Thymus (tissue), 14 donors: ENCODE measurements at places on chromosomes 5 and 9.

DNA sequence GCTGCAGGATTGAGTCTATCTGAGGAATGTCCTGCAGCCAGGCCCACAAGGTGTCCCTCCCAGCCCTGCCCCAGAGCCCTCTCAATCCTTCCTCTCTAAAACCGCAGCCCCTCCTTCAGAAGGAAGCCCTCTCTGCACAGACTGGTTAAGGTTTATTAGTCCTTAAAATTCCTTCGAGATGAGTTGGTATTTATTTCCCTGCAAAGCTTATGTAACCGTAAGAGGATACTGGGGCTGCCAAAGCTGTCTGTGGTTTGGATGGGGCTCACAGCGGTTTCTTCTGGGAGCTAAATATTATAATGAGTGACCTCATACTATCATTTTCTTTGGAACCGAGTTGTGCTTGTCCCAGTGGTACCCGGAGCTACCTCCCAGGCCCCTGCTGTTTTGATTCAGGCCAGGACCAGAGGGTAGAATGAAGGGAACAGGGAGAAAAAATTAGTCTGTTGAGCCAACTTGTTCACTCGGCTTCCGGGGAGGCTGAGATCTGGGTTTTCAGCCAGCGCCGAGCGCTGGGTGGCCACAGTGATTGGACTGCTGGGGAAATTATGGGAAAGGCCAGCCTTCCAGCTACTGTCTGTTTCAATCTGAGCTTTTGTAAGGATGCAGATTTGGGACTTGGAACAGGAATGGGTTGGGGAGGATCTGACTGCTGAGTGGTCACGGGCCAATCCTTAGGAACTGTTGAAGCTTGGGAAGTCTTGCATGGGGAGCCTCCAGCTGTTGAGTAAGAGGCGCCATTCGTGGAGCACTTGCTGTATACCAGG lies 107.5 kb downstream of the NDFIP1 start:
- DNase-seq = no peak

DNA sequence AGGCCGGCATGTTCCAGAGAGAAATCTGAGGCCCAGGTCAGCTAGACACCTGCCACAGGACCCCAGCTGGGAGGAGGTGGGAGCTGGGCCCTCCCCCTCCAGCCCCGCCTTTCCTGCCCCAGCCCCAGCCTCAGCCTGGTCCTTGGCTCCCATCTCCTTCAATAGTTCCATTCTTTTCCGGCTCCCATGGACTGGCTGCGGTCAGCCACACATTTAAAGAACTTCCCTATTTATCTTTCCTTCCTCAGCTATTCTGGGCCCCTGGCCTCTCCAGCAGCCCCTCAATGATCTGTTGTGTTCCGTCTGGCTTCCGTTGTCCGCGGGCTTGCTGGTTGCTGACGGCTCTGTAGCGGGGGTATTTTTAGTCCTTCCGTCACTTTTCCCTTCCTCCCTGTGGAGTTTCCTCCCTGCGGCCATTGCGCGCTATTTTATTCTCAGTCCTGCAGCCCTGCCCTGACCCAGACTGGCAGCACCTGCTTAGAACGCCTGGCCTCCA lies 73.8 kb downstream of the AMBP start:
- DNase-seq = no peak

- DNase-seq = no peak
Observed at GRCh38 chr5:17154211-17154996, 63.0 kb upstream of the BASP1 start.

DNA sequence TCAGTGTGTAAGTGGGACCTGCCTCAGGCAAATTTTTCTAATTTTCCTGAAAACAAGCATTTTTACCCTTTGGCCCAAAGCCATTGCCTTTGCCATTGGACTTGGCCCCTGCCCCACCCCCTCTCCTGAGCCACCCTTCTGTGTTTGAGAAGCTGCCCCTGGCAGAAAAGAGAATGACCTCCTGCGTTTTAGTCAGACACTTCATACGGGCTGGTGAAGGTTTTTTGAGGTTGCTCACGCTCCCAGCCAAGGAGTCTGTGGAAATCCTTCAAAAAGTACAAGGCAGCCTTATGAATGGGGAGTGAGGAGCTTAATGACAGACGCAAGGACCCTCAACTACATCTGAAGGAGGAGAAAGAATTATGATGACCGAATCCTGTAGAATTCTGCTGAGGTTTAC lies 308.9 kb downstream of the SLIT3 start:
- DNase-seq = no peak

GRCh38 chr5:172564188-172564587 lies 76.9 kb upstream of the NEURL1B start:
- no peak for DNase-seq

GRCh38 chr5:50699737-50700136 lies 33.3 kb downstream of the PARP8 start:
- no peak for DNase-seq

DNA sequence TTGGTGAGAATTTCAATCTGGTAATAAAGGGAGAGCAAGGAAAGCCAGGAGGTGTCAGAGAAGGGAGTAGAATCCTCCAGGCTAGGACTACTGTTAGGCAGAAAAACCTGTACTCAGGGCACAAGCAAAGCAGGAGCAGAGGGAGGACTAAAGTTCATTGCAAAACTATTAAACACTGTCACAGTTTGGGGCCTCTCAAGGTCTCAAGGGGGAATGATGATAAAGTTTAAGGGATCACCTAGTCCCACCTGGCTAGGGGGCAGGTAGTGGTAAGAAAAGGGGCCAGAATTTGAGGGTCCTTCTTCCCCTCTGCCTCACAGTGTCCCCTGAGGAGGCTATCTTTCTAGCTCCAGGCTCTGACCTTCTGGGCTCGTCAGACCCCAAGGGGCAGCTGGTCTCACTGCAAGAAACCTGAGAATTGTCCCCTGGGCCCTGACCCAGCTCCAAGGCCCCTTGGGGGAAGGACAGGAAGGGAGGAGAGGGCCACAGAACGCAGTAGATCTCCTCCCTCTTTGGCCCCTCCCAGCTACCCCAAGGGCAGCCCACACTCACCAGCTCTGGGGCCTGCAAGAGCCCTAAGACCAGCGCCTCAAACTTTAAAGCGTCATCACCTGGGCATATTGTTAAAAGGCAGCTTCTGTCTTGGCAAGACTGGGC lies 974 bp downstream of the CCDC69 start:
- DNase-seq = no peak

- no peak for DNase-seq
Observed at GRCh38 chr5:150460781-150461180, 11.2 kb upstream of the RPS14 start.

DNA sequence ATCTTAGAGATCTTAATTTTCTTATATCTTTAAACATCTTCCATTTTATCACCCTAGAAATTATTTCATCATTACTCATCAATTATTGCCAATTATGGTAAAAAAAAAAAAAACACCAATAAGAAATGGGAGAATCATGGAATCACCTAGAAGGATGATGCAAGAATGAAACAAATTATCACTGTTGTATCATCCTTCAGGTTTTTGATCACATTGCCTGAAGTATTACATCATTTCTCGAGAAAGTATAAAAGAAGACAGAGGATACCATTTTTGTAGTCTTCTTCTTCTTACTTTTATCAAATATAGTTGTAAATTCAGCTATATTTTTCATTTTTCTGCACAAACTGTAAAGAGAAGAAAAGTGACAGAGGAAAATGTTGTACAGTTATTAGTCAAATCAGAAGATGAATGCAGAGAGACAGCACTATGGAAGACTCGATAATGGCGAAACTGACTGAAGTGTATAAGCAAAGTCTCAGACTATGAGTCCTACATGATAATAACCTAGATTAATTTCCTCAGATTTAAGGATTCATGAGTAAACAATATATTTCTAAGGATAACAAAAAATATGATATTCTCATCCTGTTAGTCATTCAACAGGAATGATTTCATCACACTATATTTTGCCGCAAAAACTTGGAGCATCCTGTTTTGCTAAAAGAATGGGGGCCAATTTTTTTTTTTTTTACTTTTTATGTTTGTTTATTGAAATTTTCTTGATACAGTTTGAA lies 5.9 kb upstream of the STC2 start:
- no peak for DNase-seq

GRCh38 chr5:138573949-138574670 lies 1.1 kb downstream of the HSPA9 start:
- no peak for DNase-seq

DNA sequence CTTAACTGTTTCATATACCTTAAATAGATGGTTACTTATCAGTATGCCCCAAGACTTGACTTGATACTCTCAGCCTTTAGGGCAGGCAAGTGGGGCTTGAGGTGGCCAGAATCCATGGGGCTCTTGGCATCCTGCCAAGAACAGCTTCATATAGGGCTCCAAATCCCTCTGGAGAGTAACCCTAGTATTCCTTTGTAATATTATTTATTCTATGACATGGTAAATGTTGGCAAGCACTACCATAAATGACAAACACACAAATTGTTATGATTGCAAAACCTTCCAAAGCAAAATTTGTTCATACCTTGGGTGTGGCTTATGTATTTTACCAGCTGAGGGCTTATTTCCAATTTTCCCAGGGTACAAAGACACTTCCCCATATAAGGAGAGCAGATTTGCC lies 257.4 kb upstream of the TRPC7 start:
- no peak for DNase-seq

DNA sequence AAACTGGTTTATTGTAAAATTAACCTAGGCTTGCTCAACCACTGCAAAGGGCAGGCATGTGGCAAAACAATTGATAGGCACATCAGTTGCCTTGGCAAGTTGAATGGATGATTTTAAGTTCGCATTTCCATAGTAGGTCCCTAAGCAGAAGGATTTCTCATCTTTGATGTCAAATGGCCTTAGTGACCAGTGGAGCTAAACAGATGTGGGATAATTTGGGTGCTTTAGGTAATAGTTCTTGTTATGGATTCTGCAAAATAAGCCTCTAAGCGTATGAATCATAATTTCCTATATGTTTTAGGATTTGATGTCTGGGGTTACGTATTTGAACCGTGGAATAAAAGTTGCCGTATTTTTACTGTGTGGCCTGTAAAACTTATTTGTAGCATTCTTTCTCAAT lies 182.4 kb downstream of the CD180 start:
- no peak for DNase-seq

DNA sequence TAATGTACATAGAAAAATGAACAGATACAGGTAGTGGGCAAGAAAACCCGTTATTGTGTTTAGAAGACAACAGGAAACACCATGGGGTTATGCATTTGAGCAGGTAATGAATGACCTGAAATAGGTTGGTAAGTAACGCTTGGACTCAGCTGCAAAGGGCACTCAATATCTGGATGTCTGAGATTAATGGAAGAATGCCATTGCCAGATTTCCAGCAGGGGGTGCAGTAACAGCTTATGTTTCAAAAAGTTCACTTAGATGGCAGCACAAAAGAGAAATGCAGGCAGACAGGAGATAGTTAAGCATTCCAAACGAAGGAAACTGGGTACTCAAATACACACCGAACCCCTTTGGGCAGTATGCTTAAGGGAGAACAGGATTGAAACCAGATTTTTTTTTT lies 285.5 kb upstream of the VLDLR start:
- DNase-seq = no peak

- peak; percentile 28 for DNase-seq
Observed at GRCh38 chr5:98787131-98787719, 13.8 kb downstream of the RGMB start.

- DNase-seq = no peak
Observed at GRCh38 chr9:131824155-131824594, 84.3 kb upstream of the RAPGEF1 start.

GRCh38 chr5:115735108-115735998 lies 81.1 kb downstream of the CDO1 start:
- DNase-seq = no peak

DNA sequence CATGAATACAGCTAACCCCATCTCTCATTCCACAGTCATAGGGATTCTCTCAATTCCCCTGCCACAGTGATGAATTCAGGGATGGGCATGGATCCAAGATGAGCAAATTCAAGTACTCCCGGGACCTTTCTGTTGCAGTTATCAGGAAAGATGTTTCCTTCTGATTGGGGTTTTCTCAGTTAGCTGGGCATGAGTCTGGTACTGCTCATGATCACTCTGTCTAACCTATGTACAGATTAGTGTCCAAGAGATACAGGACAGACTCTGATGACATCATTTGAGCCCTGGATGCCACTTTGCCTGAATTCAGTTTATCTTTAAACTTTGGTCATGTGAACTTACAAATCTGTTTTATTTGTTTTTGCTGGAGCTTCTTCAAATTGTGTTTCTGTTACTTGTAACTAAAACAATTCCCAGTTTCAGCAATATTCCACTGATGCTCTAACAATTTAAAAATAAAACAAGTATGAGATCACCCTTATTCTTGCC lies 257.7 kb upstream of the KLF9 start:
- no peak for DNase-seq

DNA sequence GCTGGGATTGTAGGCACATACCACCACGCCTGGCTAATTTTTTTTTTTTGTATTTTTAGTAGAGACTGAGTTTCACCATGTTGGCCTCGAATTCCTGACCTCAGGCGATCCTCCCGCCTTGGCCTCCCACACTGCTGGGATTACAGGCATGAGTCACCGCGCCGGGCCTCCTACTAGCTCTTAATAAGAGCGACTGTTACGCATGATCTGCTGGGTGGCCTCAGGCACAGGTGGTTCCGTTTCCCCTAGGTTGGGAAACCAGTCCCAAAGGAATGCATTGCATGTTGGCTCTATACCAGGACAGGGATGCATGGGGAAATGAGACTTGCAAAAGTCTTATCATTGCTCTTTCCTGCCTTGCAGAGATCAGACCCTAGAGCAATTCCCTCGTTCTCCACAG lies 184.7 kb upstream of the PPP1R26 start:
- no peak for DNase-seq

GRCh38 chr9:98575379-98576346 lies 133.1 kb downstream of the GABBR2 start:
- no peak for DNase-seq

DNA sequence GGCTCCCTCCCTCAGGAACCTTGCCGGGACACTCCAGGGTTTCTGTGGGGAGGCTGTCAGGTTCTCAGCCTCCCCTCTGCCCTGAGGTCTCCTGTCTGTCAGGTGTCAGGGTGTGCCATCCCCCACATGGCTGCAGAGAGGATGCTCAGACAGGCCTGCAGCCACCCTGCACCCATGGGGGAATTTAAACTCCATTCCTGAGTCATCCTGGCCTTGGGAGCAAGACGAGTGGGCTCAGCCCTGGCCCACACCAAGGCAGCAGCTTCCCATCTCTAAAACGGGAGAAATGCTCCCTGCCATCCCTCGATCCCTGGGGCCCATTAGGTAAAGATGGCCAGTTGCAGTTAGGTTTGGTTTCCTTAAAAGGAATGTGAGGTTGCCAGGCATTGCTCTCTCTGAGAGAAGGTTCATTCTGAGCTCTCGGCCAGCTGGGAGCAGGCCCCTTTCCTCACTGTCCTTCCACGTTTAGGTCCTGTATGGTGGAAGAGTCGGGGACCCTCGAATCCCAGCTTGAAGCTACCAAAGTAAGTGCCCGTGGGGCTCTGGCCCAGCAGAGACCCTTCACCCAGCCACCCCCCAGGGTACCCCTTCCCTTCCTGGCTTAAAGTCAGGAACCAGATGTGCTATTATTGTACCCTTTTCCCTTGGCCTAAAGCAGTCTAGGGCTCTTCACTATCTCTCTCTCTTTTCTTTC lies 26.6 kb downstream of the DYNC2I2 start:
- no peak for DNase-seq

GRCh38 chr9:73269430-73270101 lies 117.9 kb downstream of the ANXA1 start:
- no peak for DNase-seq
